WTC11 (cell line): ENCODE measurements at places on chromosomes 7 and 10.
A peak's percentile ranks its signal among the peaks of the same experiment; 100 is the strongest.

- no peak for DNase-seq
Observed at GRCh38 chr10:28445516-28445915, 87.4 kb upstream of the WAC start.

DNA sequence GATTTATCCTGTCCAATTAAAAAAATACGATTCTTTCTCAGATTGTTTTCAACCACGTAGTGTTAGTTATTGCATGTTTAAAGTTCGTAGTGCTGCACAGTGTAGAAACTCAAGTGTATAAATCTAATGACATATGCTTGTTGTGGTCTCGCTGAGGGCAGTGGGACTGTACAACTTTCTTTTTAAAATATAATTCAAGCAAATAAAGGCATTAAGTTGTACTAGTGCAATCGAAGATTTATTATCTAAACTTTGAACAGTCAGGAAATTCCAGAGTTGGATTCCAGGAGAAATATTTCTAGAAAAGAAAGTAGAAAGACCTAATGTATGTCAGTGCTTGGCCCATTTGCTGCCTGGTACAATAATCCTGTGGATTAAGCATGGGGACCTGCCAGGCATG is 124.1 kb upstream of the HPS1 start:
- no peak for DNase-seq

DNA sequence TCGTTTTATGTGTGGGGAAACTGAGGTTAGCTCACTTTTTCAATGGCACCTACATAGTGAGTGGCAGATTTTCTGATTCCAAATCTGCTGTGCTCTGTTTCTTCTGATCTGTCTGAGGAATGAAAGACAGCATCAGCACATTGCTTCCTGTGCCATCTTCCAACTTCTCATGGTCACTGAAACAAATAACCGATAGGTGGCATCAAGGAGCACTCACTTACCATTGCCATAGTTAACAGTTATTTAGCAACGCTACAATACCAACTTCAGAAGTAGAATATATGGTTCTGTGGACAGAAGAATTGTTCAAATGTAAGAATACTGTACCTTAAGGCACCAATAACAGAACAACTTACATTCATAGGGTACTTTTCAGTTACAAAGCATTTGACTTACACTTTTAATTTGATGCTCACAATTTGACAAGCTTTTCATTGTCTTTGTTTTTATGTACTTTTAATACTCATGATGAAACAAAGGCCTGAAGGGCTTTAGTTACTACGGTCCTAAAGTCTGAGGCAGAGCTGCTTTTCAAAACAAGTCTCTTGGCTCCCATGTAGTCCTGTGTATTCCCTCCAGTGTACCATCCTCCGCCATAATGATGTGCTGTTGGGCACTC is 228.9 kb upstream of the TCF7L2 start:
- DNase-seq = no peak

GRCh38 chr7:152076324-152076821 is 50.9 kb downstream of the GALNT11 start:
- peak; percentile 65 for DNase-seq

GRCh38 chr7:45400680-45401079 is 173.5 kb upstream of the ADCY1 start:
- no peak for DNase-seq

DNA sequence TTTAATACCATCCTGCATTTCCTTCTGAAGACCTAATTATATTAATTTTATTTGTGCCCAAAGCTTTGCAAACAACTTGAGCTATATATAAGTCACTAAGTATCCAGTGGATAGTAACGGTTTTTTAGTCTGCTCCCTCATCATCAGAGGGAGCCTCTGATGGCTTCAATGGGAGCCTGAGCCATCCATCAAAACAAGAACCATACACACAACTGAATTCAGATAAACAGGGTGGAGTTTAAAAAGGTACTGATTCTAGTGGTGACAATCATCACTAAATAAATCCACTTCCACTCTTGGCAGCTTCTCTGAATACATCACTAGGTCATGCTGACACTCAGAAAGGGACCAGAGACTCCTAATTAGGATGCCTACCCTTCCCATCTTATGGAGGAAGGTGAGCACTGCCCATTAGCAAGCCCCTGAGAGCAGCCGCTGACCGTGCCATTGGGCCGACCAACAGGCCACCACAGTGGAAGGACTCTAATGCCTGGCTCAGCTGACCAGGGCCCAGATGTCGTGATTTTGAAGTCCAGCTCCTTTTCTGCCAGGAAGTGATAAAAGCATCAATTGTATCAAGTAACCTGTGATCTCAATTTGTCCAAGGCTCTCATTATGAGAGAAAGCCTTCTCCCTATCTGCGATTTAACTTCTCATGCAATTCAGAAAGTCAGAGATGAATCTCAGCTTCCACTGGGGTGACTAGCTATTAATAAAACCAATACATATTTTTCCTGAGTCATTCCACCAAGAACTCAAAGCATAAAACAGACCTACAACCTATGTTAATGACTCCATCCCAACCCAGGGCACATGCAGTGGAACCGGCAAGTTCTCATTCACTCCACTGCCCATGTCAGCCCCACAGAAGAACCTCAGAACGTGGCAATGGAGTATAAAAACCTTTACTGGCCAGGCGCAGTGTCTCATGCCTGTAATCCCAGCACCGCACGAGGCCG is 13.1 kb downstream of the VOPP1 start:
- no peak for DNase-seq

- DNase-seq = no peak
Observed at GRCh38 chr7:137411446-137411845, 67.9 kb upstream of the PTN start.

DNA sequence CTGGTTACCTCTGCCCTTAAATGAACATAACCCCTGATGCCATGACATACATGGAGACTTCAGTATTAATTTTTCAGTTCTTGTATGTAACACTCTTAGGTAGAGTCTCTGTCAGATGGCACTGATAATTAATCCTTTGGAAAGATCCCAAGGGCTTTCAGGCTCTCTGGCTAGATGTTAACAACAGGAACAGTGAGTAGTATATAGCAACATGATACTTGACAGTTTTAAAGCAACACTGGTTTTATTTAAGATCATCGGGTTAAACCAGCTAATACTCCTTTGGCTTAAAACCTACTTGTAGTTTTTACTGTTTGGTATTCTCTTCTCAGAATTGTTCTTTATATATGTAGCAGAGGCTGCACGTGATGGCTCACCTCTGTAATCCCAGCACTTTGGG is 27.3 kb downstream of the AHCYL2 start:
- no peak for DNase-seq

DNA sequence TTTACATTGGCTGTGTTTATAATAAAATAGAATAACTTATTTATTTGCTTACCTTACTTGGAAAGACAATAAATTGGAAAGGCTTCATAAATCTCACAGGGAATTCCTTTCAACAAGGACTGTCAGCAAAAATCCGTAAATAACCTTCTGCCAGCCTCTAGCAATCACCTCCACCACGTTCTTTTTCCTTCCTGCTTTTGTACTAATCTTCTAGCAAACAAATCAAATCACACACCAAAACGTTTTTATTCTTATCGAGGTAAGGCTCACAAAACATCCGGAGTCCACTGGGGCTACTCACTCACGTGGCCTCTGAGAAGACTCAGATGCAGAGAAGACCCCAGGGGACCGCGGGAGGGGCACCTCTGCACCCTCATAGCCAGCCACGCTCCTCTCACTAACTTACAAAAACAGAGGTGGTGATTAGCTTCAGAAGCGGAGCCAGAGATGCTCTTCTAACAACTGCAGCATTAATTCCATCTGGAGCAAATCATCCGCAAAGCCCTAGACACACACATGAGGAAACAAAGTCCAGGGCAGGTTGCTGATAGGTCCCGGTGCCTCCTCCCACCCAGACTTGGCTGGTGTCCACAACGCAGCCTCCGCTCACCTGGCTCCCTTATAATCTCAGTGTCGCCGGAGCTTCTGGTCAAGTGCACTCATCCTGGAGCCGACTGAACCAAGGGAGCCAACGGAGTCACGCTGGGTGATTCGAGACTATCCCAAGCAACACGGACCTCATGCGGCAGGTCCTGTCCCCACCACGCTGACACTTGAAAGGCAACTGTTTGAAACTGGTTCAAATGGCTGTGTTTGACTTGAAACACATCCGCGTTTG is 22.5 kb downstream of the CTBP2 start:
- DNase-seq = no peak

DNA sequence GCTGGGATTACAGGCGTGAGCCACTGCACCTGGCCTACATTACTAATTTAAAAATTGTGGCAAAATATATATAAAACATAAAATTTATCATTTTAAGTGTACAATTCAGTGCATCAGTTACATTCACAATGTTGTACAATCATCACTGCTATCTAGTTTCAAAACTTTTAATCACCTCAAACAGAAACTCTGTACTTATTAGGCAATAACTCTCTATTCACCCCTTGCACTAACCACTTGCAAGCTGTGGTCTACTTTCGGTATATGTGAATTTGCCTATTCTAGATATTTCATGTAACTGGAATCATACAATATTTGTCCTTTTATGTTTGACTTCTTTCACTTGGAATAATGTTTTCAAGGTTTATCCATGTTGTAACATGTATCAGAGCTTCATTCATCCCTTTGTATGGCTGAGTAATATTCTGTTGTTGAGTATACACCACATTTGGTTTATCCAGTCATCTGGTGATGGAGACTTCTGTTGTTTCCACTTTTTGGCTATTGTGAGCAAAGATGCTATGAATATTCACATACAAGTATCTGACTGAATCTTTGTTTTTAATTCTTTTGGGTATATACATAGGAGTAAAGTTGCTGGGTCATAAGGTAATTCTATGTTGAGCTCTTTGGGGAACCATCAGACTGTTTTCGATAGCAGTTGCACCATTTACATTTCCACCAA is 14.3 kb upstream of the ELOVL3 start:
- no peak for DNase-seq

DNA sequence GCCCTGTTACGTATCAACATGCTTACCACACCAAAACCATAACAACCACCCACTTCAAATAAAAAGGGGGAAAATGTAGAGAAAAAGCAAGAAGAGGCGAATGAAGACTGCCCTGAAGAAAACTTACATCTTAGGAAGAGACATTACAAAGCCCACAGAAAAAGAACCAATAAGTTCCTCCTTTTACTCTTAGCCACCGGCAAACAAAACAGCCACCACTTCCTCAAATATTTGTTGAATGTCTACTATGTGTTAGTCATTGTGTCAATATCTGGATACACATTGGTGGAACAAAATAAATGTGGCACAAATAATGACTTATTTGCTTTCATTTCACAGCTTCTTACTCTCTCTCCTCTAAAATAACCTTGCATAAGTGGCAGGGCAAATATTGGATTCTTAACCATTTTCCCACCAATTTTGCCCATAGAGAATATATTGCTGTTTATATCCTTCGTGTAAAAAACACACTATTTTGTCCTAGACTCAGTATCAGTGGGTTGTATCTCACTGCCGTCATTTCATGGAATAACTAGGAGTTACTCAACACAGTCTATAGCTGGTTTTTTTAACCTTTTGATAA is 106.8 kb downstream of the ANK3 start:
- DNase-seq = no peak

- no peak for DNase-seq
Observed at GRCh38 chr7:12649348-12649747, 38.1 kb upstream of the ARL4A start.

DNA sequence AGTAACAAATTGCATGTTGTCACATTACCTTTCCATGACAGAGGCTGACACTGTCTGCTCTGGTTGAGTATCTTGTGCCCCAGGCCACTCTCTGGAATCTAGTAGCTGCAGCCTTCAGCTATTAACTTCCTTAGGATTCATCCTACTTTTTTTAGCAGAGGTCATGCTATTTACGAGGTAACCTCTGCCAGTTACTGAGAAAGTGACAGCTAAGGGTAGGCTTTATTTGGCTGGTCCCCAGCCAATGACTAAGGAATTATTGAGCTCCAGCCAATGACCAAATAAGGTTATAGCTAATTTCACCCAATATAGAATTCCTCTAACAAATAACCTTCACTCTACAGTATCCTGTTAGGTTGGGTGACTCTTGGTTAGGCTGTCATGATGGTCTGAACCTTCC is 1361.7 kb downstream of the XPNPEP1 start:
- DNase-seq = no peak

- DNase-seq = no peak
Observed at GRCh38 chr10:130805635-130806030, 505.9 kb downstream of the TCERG1L start.

GRCh38 chr10:59635502-59636290 is 74.0 kb downstream of the SLC16A9 start:
- no peak for DNase-seq

DNA sequence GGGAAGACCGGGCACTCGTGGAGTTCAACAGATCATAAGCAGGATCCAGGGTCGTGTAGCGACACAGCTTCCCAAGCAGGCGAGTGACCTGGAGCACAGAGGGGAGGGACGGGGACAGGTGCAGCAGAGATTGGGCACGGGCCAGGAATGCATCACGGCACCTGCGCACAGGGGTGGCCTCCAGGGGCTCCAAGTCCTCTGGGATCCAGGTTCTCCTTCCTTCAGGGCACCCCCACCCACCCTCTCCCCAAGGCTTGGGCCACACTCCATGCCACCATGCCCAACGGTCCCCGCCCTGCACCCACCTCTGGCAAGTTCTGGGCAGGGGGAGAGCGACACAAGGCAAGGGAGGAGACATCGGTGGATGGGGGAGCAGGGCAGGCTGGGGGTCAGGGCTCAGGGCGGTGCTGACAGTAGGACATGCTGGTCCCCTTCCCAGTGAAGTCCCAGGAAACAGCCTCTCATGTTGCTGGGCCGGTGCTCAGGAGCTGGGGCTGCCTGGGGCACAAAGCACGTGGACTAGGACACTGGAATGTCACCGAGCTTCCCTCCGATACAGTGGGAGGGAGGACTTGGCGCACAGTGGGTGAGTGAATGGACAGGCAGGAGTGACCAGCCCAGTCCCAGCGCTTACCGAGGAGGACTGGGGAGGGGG is 597.3 kb downstream of the PTPRN2 start:
- DNase-seq = no peak

GRCh38 chr7:54995166-54995565 is 23.7 kb upstream of the EGFR start:
- DNase-seq = no peak

DNA sequence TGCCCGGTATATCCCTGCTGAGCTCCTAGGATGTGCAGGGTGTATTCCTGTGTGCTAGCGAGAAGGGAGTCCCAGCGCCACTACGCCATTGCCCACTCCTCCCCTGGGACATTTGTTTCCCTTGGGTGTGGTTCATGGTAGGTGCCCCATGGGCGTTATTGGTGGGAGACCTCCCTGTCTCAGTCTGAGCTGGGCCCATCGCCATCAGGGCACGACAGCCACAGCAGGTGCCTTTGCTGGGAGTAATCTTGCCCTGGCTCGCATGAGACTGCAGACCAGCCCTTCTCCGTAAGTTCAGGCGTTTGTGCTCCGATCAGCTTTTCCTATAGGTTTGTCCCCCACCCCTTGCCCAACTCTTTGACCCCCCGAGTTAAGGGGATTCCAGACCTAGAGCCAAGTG is 137.3 kb upstream of the SH2B2 start:
- DNase-seq = no peak

- DNase-seq = no peak
Observed at GRCh38 chr7:43870316-43870715, 999 bp upstream of the MRPS24 start.

DNA sequence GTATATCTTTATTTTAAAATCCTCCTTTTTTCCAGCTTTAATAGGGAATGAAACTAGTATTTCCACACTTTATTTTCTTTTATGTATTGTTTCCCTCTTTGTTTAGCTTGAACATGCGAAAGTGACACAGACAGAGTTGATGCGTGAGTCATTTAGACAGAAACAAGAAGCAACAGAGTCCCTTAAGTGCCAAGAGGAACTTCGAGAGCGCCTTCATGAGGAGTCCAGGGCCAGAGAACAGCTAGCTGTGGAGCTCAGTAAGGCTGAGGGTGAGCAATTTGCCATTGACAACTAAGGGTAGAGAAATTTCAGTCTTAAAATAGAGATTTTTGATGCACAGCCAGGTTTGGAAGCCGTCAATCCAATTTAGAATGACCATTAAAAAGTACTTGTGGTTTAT is 73.1 kb downstream of the CYP51A1 start:
- no peak for DNase-seq
